ENCODE measurements at places on chromosomes 6 and 20. TPM values are rescaled to one million over a fixed set of nuclear protein-coding genes. Genes with fewer than 3 reads are reported as not detected.

SIRPB2 gene
- 3.0 TPM for total RNA-seq

RIN2 gene
- 61.5 TPM for total RNA-seq

CCN2 gene
- 6.1 TPM for total RNA-seq

RCAN2 gene
- total RNA-seq, result 294 TPM

IL17F gene
- not detected for total RNA-seq

OR2B6 gene
- not detected for total RNA-seq

PHF1 gene
- 41.6 TPM for total RNA-seq

SH3BGRL2 gene
- total RNA-seq, result 4.1 TPM
